GM23248 (cell line): ENCODE measurements at places on chromosomes 3 and 15.

DNA sequence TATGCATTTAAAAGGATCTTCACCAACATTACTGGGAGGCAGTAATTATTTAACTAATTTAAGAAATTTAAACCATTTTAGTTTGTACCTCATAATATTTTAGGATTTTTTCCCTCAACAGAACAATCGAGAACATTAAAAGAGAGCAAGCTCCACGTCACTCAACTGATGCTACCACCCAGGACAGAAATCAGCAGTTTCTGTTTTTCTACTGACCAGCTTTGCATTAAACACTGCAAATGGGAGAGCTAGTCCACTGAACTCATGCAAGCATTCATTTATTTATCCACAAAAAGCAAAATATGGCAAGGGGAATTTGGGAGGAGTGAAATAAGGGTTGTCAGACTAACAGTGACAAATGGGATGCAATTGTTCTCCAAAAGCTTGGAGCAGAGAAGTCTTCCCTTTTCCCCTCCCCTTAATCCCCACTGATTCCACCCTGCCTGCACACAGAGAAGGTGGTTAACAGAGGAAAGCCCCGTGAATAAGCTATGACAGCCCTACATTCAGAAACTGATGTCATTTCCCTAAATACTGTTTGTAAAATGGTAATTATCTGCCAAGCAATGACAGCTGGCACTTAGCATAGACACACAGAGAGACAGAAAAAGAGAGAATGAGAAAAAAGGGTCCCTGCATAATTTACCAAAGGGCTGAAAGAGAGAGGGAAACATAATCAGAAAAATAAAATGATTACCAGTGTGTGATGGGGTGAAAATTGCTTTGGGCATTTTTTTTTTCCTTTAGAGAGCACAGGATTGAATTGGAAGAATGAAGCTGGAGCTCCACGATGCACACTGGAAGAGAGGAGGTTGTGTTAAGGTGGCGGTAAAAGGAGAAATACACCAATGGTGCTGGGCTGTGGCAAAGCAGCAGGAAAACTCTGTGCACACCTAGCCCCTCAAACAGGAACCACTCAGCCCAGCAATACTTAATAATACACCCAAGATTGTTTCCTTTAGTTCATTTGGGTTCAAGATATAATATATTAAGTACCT lies 777.4 kb downstream of the TUSC7 start:
- H3K27me3 ChIP-seq = no peaks in the 10 kb centered on the region
- H3K36me3 ChIP-seq = no peaks in the 10 kb centered on the region
- no peak overlapping the region for H3K4me3 ChIP-seq
- H3K27ac ChIP-seq = no peak overlapping the region

GRCh38 chr3:177461765-177462164 lies 264.5 kb upstream of the TBL1XR1 start:
- no peaks in the 10 kb centered on the region for H3K36me3 ChIP-seq
- no peaks in the 10 kb centered on the region for H3K27me3 ChIP-seq
- DNase-seq = no peak
- H3K4me1 ChIP-seq = peaks cover 47% of the 10 kb centered on the region
- no peak overlapping the region for H3K27ac ChIP-seq

GRCh38 chr3:150996731-150997130 lies 24.2 kb upstream of the CLRN1 start:
- no peaks in the 10 kb centered on the region for H3K36me3 ChIP-seq
- no peaks in the 10 kb centered on the region for H3K4me1 ChIP-seq
- peaks cover 21% of the 10 kb centered on the region; the same call in 1 of the 2 replicates for H3K27me3 ChIP-seq
- DNase-seq = no peak
- no peak overlapping the region for H3K4me3 ChIP-seq

DNA sequence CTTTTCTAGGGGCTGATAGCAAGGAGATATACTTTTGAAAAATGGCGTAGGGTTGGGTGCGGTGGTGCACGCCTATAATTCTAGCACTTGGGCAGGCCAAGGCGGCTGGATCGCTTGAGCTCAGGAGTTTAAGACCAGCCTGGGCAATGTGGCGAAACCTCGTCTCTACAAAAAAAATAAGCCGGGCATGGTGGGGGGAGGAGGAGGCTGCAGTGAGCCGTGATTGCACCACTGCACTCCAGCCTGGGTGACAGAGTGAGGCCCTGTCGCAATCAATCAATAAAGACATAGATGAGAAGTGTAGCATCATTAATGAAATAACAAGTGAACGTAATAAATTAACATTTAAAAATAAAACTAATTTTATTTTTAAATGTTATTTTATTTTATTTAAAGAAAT lies 134.6 kb downstream of the SLCO3A1 start:
- H3K27me3 ChIP-seq = no peaks in the 10 kb centered on the region
- H3K36me3 ChIP-seq = no peaks in the 10 kb centered on the region
- H3K27ac ChIP-seq = no peak overlapping the region
- no peak overlapping the region for H3K4me3 ChIP-seq

DNA sequence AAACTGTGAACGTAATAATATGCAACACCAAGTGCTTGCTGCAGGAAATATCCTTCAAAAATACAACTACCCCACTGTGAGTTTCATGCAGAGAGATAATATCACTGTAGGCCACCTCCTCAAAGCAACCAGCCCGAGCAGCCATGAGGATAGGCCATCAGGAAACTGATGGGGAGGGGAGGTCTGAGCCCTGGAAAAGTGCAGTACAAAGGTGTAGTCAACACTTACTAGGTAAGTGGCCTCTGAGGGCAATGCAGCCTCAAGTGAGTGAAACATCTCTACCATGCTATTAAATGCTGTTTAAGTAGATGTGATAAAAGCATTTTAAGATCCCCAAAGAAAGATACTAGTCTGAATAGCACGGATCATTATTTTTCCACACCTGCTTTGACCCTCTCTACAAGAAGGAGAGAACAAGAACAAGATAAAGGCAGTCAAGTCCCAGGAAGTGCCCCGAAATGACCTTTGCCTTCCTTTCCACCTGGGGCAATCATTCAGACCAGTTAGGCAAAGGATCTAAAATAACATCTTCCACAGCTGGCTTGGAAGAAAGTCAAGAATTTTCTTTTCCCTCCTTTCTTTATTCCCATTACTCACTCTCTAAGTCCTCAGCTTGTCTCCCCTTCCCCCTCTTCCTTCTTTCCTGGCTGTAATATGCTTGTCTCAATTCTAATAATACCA lies 62.8 kb downstream of the FMN1 start:
- H3K4me3 ChIP-seq = no peak overlapping the region
- no peaks in the 10 kb centered on the region for H3K27me3 ChIP-seq
- peaks cover 30% of the 10 kb centered on the region for H3K4me1 ChIP-seq
- no peaks in the 10 kb centered on the region for H3K36me3 ChIP-seq
- no peak overlapping the region for H3K27ac ChIP-seq

DNA sequence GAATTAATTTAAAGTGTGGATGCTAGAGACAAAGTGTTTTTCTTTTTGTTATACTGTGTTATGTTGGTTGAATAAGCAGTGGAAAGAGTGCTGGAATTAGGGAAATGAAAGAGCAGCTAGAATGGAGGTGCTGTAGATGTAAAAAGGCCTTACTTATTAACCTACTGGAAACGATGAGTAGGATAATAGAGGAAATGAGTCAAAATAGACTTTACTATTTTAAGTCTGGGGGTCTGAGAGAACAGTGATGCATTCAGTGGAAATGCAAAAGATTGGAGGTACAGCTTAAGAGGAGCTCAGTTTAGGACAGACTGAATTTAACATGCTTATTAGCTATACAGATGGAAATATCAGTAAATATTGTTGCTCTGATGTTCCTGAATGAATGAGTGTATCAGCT lies 674.0 kb downstream of the OTOL1 start:
- H3K27me3 ChIP-seq = no peaks in the 10 kb centered on the region
- no peak overlapping the region for H3K27ac ChIP-seq
- no peaks in the 10 kb centered on the region for H3K36me3 ChIP-seq
- H3K4me3 ChIP-seq = no peak overlapping the region
- DNase-seq = peak; percentile 13

DNA sequence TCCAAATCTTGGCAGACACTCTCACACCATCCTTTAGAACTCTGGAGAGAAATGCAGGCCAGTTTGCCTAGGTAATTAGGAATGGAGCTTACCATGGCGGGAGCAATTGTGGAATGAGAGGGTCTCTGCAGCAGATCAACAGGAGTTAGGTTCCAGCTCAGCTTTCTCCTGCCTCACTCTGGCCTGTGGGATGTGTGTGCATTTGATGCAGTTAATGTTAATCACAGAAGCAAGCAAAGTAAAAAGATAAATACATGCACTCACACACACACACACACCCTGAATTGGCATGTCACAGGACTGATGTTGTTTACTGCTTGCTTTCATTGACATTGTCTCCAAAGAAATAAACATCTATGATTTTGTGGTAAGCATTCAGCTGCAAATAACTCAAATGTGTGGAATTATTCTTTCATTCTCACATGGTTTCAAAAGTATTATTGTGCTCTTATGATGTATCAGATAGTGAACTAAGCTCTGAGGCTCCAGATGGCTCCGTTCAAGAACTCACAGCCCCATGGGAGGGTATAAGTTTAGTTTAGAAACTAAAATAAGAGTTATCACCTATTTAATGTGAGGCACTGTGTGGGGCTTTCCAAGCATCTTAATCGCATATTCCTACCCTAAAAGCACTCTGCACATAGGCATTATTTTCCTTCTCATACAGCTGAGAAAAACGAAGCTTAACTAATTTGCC lies 31.3 kb upstream of the BFSP2 start:
- DNase-seq = no peak
- peaks cover 10% of the 10 kb centered on the region; the same call in 1 of the 2 replicates for H3K27me3 ChIP-seq
- no peaks in the 10 kb centered on the region for H3K36me3 ChIP-seq
- H3K4me1 ChIP-seq = no peaks in the 10 kb centered on the region

DNA sequence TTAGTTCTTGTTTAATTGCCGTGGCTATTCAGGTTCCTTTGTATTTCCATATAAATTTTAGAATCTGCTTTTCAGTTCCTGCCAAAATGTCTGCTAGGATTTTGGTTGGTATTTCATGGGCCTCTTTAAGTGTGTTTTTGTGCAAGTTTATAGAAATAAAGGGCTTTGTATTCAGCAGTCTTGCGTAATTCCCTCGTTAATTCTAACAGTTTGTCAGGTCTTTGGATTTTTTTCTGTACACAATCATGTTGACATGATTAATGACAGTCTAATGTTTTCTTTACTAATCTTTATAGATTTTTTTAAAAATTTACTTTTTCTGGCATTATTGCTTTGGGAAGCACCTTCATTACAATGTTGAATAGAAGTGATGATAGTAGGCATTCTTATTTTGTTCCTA lies 120.9 kb downstream of the NEK11 start:
- peak; percentile 2 for DNase-seq
- no peaks in the 10 kb centered on the region for H3K36me3 ChIP-seq
- no peaks in the 10 kb centered on the region for H3K27me3 ChIP-seq
- H3K4me3 ChIP-seq = no peak overlapping the region
- no peaks in the 10 kb centered on the region for H3K4me1 ChIP-seq
- H3K27ac ChIP-seq = no peak overlapping the region

DNA sequence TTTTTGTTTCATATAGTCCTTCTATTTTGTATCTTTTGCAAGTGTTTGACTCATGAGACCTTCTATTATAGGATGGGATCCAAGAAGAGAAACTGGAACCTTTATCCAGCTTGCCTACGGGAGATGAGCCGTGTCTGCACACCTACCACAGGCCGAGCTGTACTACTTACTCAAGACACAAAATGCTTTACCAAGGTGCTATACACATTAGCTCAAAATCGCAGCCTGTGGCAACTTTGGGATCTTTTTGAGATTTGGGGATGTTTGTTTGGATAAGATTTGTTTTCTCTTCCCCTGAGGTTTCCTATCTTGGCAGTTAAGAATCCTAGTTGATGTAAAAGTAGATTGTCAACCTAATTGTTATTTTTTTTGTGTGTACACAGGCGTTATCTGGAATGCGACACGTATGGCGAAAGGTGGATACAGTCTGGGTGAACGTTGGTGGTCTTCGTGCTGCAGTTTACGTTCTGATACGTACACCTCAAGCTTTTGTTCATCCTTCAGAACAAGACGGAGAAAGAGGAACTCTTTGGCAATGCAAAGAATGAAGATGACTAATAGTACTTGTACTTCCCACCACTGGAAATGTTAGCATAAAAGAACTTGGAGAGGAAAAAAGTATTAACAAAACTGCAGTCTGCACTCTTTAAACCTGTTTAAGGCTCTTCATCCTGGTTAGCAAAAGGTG lies 13.1 kb upstream of the SETD5 start:
- peaks cover 59% of the 10 kb centered on the region for H3K36me3 ChIP-seq
- no peak overlapping the region for H3K4me3 ChIP-seq
- peak; percentile 57 for DNase-seq
- peaks cover 20% of the 10 kb centered on the region for H3K4me1 ChIP-seq
- H3K27ac ChIP-seq = peak overlapping the region; percentile 44
- no peaks in the 10 kb centered on the region for H3K27me3 ChIP-seq

- no peaks in the 10 kb centered on the region for H3K4me1 ChIP-seq
- DNase-seq = no peak
- no peaks in the 10 kb centered on the region; the same call in 1 of the 2 replicates for H3K27me3 ChIP-seq
- no peaks in the 10 kb centered on the region for H3K36me3 ChIP-seq
- H3K27ac ChIP-seq = no peak overlapping the region
- no peak overlapping the region for H3K4me3 ChIP-seq
These were observed 63.7 kb upstream of the PRR23C start for GRCh38 chr3:139108253-139108969.

- DNase-seq = no peak
- H3K27me3 ChIP-seq = no peaks in the 10 kb centered on the region
- H3K4me1 ChIP-seq = peaks cover 45% of the 10 kb centered on the region
These were observed 75.2 kb upstream of the GSK3B start for GRCh38 chr3:120169407-120169806.

- DNase-seq = peak; percentile 2
- no peaks in the 10 kb centered on the region for H3K4me1 ChIP-seq
- H3K27me3 ChIP-seq = no peaks in the 10 kb centered on the region
- H3K36me3 ChIP-seq = no peaks in the 10 kb centered on the region
These were observed 301.3 kb downstream of the IL20RB start for GRCh38 chr3:137259089-137259488.

DNA sequence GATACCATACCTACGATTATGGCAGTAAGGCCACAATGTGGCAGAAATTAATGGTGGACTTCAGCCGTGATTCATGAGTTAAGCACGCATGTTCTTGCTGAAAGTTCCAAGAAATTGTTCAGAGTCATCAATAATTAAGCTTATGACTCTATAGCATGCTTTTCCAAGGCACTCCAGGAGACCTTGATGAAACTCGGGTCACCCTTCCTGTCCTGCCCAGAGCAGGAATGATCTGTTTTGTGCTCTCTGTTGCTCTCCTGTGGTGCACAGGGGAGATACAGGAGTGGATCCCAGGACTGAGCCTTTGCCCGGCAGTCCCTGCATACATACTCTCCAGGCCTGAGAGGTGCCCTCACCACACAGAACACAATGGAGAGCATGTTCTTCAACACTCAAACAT lies 141.6 kb upstream of the SLC2A2 start:
- H3K4me3 ChIP-seq = no peak overlapping the region
- H3K36me3 ChIP-seq = no peaks in the 10 kb centered on the region
- peaks cover 33% of the 10 kb centered on the region for H3K4me1 ChIP-seq
- no peak overlapping the region for H3K27ac ChIP-seq
